Left ventricle myocardium superior (tissue), 1 donor: ENCODE measurements at places on chromosomes 2 and 18. TPM values are rescaled to one million over a fixed set of nuclear protein-coding genes. Genes with fewer than 3 reads are reported as not detected.

Gene XDH
- not detected for total RNA-seq

- no peak for DNase-seq
Measured at GRCh38 chr2:184186436-184186835, 411.9 kb upstream of the ZNF804A start.

GRCh38 chr2:64681479-64681967 is 27.8 kb upstream of the SERTAD2 start:
- no peak for DNase-seq

- no peak for DNase-seq
Measured at GRCh38 chr2:155842103-155842502, 490.4 kb downstream of the NR4A2 start.

- no peak for DNase-seq
Measured at GRCh38 chr2:120609826-120610395, 125.8 kb upstream of the GLI2 start.

DNA sequence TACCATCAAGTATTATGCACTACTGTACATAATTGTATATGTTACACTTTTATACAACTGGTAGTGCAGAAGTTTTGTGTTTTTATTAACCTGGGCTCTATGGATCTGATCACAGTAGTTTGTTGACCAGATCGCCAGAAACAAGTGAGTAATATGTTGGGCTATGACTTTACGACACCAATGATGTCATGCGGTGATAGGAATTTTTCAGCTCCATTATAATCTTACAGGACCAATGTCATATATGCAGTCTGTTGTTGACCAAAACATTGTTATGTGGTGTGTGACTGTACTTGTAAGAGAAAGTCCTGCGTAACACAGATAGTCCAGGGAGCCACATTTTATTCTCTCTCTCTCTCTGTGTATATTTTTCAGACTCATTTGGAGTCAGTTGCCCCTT is 4.5 kb upstream of the ACOXL start:
- no peak for DNase-seq

DNA sequence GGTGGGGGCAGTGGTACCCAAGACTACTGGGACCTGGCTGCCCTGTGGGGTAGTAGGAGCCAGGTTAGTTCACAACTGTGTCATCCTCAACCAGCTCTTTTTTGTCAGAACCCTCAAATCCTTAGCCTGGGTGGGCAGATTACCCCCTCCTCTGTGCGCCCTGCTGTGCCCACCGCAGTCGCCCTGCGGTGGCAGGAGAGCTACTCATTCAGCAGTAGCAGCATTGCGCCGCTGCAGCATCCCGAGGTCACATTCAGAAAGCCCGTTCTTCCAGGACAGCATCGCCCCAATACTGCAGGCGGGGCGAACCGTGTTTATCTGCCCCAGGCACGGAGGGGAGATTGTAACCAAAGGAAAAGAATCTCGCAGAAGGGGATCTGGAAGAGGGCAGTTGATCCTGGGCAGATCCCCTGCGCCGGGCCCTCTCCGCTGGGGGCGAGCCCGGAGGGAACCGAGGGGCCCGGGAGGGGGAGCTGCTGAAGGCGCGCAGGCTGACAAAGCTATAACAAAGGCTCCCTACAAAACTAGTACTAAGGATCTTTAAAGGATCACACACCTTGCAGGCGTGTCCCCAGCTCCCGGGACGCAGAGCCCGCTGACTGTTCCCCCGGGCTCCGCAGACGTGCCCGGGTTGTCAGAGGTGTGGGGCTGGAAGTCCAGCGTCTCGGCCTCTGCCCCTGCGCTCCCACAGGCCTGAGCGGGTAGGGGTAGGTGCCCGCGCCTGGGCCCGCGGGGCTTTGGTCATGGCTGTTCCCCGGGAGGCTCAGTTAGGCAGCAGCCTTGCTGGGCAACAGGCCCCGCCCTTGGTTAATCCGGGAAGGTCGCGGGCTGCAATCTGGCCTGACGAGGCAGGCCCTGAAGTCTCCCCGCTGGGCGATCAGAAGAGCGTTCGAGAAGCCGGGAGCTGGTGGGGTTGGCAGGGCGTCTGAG is 13.2 kb downstream of the POU3F3 start:
- no peak for DNase-seq

GRCh38 chr2:139201516-139201915 is 421.3 kb upstream of the NXPH2 start:
- DNase-seq, result no peak

Gene TCF4
- total RNA-seq, result 62.8 TPM

Gene OTX1
- total RNA-seq, result not detected

DNA sequence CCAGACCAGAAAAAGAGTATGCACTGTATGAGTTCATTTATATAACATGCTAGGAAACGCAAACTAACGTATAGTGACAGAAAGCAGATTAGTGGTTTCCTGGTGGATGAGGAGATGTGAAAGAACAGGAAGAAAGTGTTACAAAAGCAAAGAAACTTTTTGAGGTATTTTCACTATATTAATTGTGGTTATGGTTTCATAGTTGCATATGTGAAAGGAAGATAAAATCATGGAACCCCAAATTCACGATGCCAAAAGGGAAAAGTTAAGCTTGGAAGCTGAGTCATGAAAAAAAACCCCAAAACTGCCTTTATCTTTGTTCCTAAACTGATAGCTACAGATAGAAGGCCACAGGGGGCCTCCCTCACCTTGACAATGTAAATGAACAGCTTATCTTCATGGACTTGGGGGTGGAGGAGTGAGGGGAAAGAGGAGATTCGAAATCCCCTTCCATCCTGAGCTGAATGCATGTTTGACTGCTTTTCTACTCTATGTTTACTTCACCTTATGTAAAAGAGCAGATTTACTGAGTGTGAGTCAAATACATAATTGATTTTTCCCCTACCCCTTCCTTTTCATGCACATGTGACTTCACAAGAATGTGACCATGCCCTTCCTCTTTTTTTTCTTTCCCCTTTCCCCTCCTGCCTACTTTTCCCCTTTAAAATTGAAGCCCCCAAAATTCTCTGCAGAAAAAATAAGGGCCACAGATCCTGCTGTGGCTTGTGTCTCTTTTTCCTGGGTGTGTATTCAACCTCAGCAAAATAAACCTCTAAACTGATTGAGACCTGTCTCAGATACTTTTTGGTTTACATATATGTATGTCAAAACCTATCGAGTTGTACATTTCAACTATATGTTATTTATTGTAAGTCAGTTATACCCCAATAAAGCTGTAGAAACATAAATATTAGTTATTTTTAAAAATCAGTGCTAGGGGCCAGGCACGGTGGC is 100.1 kb upstream of the TLK1 start:
- no peak for DNase-seq

Gene COL4A4
- total RNA-seq, result 9.8 TPM

Gene SCN2A
- 0.30 TPM for total RNA-seq

Gene PRR30
- not detected for total RNA-seq

DNA sequence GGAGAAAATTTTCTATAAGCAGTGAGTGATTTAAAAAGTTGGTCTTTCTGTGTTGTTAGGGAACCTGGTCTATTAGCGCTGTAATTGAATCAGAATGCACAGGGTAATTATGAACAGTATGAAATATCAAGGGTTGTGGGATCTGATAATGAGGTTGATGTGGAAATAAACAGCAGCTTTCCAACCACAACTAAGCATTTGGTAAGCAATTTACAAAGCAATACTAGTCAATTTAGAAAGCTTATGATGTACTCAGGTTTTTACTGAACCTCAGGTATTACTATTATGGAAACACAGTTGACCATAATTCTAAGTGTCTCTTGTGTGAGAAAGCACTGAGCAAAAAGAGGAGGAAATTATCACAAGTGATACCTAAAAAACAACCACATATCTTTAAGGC is 11.0 kb upstream of the SMCHD1 start:
- no peak for DNase-seq

GRCh38 chr2:240972636-240973521 is 25.5 kb upstream of the SNED1 start:
- DNase-seq, result peak; percentile 28

DNA sequence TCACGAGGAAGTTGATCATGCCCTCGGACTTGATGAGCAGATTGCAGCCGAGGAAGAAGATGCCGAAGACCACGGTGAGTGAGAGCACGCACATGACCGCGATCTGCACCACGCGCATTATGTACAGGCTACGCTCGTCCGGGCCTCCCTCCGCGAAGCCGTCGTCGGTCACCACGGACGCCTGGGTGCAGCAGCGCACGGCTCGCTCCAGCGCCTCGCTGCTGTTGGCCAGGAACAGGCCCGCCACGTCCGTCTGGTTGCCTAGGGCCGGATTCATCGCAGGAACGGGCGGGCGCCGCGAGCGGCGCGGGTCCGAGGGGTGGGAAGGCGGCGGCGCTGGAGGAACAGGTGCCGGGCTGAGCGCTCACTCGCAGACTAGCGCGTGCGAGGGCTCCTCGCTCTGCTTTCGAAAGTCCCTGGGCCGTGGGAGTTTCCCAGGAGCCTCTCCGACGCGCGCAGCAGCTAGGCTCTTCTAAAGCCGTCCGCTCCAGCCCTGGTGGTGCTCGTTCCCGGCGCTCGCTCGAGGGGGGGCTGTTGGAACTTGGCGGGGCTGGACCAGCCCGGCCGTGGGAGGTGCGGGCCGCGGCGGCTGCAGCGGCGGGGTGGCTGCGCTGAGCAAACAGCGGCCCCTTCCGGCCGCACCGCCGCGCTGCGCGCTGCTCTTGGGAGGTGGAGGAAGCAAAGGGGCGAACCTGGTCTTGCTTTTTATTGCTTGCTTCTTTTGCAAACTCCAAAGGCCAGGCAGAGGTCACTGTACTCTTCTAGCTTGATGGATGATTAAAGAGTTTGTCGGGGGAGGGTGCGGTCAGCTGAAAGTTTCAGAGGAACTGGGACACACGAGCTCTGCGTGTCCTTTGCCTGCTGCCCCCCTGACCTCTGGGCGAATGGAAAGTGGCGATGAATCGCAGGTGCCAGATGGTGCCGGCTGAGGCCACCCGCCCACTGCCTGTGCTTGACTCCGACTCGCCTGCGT is at the start of gene RPRM:
Gene RPRM (minus strand): TSS at position 474 of the 973 bp plus-strand sequence. CDS start 197 bp downstream, at position 277.
- DNase-seq, result peak; percentile 77

- DNase-seq, result no peak
Measured at GRCh38 chr2:119369845-119370244, 3.1 kb downstream of the DBI start.

Gene STK39
- 20.9 TPM for total RNA-seq

Gene WDR43
- 18.0 TPM for total RNA-seq

DNA sequence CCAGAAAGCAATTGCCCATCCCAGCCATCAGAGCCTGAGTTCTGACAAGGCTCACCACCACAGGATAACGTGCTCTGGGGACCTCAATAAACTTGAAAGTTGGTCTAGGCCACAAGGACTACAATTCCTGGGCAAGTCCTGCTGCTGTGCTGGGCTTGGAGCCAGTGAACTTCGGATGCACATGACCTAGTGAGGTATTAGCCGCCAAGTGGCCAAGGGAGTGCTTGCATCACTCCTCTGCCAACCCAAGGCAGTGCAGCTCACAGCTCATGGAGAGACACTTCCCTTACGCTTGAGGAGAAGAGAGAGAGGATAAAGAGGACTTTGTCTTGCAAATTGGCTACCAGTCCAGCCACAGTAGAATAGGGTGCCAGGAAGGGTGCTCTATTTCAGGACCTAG is 219.6 kb downstream of the MBD2 start:
- no peak for DNase-seq

Gene PROM2
- 0.35 TPM for total RNA-seq

Gene PDE11A
- total RNA-seq, result 4.4 TPM

Gene MARCHF4
- total RNA-seq, result not detected

- no peak for DNase-seq
Measured at GRCh38 chr2:168662651-168663208, 139.7 kb upstream of the NOSTRIN start.

DNA sequence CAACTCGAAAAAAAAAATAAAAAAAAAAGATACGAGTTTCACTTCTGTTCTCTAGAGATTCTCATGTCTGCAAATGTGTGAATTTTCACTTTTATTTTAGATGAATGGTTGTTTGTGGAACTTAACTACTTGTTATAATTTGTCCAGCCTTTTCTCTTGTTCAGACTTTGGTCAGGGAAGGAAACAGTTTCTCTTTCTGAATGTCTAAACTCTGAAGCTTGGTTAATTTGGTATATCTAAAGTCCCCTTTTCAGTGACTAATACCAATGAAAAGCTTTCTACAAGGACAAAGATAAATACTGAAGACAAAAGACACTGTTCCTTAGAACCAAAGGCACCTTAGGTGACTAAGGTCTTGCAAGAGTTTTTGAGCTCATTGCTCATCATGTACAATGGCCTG is 144.4 kb upstream of the PIEZO2 start:
- DNase-seq, result no peak

Gene CLEC4F
- 0.25 TPM for total RNA-seq

Gene FAM110C
- total RNA-seq, result 5.2 TPM

DNA sequence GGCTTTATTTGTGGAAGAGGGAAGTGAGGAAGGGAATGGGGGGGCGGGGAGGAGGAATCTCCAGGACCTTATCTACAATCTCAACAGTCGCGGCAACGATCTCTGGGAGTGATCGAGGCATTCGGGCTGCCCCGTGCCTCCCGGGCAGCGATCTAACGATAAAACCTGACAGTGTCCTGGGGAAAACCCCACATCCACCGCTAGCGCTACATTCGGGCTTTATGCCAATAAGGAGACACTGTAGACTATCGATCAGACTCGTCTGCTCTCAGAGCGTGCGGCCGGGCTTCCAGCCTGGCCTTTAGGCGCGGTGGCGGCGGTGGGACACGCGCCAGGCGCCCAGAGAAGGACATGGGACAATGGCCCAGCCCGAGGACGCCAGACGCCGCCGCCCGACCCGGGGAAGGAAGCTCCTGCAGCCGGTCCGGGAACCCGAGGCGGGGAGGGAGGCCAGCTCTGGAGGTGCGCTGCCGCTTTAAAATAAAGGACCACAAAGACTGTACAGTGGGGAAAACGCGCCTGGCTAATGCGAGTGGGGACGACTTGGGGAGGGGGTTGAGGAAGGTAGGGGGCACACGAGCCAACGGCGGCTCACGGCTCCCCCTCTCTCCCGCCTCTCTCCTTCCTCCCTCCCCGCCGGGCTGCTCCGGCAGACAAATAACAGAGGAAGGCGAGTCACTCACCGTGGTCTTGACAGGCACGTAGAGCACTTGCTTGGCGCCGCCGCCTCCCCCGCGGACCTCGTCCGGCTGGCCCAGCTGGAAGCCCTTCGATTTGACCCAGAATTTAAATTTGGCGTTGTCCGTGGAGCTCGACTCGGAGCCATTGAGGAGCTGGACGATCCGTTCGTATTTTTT is 2.2 kb downstream of the NOL4 start:
- DNase-seq, result peak; percentile 43

DNA sequence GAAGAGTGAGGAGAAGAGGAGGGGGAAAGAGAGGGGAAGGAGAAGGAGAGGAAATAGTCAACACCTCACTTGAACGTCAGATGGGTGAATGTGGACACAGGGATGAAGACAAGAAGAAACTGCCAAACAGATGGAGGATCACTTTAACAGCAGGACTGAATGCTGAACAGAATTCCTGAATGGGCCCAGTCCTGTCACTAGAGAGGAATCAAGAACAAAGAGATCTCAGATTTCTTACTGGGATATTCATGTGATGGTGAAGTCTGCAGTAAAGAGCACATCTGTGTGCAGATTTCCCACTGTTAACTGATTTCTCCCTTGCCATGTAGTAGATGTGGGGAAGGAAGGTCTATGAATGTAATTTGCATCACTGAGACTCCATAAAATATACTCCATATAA is 135.4 kb downstream of the L3MBTL4 start:
- no peak for DNase-seq

Gene NMUR1
- total RNA-seq, result not detected

Gene GAL3ST2
- not detected for total RNA-seq

Gene LYPD6
- total RNA-seq, result 0.30 TPM

GRCh38 chr2:206873423-206873822 is 65.9 kb upstream of the CPO start:
- no peak for DNase-seq
